Cardiac muscle cell (in vitro differentiated cells and primary cell): ENCODE measurements at places on chromosomes 16 and 17. TPM values are rescaled to one million over a fixed set of nuclear protein-coding genes. Genes with fewer than 3 reads are reported as not detected.

- H3K4me3 ChIP-seq = no peak overlapping the region
- H3K36me3 ChIP-seq = no peaks in the 10 kb centered on the region
- H3K27me3 ChIP-seq = no peaks in the 10 kb centered on the region
- no peak for DNase-seq
- H3K4me1 ChIP-seq = no peaks in the 10 kb centered on the region
Observed at GRCh38 chr16:28999577-28999976, 14.7 kb downstream of the LAT start.

GRCh38 chr16:48608871-48609651 lies 919 bp downstream of the N4BP1 start:
- peaks cover 24% of the 10 kb centered on the region for H3K4me1 ChIP-seq
- H3K36me3 ChIP-seq = no peaks in the 10 kb centered on the region
- peak; percentile 44 for DNase-seq
- H3K27ac ChIP-seq = peak overlapping the region; percentile 92
- H3K27me3 ChIP-seq = no peaks in the 10 kb centered on the region
- H3K4me3 ChIP-seq = peak overlapping the region; percentile 98

DNA sequence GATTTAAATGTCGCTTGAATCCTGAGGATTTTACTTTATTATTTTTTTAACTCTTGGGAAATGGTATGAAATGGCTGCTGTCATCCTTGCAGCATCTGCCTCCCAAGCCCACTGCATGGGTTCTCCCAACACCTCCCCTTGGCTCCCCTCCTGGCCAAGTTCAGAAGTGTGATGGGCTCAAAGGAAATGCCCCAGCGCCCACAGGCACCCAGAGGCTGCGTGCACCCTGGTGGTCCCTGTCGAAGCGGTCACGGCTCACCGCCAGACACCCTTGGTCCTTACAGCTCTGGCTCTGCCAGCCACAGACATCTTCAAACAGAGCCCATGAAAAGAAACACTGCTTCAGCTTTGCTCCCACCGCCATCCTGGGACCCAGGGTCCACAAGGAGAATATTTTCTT lies 334.7 kb downstream of the SOX9 start:
- no peak overlapping the region for H3K4me3 ChIP-seq
- H3K36me3 ChIP-seq = no peaks in the 10 kb centered on the region
- H3K27me3 ChIP-seq = no peaks in the 10 kb centered on the region

DNA sequence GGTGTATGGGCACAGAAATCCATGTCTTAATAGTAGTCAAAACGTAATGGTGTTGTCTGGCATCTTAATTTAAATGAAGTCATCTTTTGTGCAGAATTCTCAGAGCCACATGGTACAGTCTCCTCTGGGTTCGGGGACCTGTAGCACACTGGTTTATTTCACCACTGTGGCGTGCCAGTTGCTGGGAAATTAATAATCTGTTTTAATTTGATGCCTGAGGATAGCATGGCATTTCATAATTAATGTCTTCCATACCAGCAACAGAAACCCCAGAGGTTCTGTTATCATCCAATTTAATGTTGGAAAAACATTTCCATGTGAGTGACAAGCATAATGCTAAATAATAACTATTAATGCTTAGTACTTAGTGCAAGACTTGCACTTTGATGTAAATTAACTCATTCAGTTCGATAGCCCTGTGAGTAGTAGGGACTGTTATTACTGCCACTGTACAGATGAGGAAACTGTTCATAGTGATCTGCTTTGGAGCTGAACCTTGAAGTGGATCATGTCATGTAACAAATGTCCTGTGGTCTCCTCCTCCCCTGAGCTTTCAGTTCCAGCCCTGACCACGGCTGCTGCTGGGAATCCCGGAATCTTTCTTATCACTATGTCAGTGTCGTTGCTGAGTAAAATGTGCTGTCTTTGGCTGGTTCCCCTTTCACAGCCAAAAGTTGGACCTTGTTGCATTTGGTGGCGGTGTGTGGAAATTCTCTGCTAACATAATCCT lies 51.2 kb downstream of the SNX29 start:
- H3K27me3 ChIP-seq = no peaks in the 10 kb centered on the region
- H3K4me1 ChIP-seq = no peaks in the 10 kb centered on the region
- DNase-seq = no peak
- H3K36me3 ChIP-seq = no peaks in the 10 kb centered on the region

GRCh38 chr17:56912105-56912999 lies 1.5 kb downstream of the TRIM25 start:
- no peaks in the 10 kb centered on the region for H3K36me3 ChIP-seq
- no peak overlapping the region for H3K27ac ChIP-seq
- H3K4me3 ChIP-seq = no peak overlapping the region
- peaks cover 5% of the 10 kb centered on the region for H3K4me1 ChIP-seq
- H3K27me3 ChIP-seq = peaks cover 16% of the 10 kb centered on the region

DNA sequence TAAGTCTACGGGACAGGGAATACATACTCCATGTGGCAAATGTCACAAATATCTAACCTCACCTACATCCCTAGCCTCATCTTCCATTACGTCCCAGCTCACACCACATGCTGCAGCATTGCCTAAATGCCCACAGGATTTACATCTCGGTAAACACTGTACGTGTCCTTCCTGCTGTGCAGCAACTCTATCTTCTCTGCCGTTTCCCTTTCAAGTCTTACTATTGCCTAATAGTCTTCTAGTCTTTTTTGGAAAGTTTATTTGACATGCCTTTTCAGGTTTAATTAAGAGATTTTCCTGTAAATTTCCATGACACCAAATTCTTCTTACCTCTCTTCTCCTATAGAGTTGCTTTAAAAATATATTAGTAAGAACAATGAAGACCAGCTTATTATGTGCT lies 120.5 kb downstream of the HS3ST4 start:
- no peak overlapping the region for H3K27ac ChIP-seq
- DNase-seq = no peak
- H3K36me3 ChIP-seq = no peaks in the 10 kb centered on the region
- no peaks in the 10 kb centered on the region for H3K4me1 ChIP-seq
- no peak overlapping the region for H3K4me3 ChIP-seq

DNA sequence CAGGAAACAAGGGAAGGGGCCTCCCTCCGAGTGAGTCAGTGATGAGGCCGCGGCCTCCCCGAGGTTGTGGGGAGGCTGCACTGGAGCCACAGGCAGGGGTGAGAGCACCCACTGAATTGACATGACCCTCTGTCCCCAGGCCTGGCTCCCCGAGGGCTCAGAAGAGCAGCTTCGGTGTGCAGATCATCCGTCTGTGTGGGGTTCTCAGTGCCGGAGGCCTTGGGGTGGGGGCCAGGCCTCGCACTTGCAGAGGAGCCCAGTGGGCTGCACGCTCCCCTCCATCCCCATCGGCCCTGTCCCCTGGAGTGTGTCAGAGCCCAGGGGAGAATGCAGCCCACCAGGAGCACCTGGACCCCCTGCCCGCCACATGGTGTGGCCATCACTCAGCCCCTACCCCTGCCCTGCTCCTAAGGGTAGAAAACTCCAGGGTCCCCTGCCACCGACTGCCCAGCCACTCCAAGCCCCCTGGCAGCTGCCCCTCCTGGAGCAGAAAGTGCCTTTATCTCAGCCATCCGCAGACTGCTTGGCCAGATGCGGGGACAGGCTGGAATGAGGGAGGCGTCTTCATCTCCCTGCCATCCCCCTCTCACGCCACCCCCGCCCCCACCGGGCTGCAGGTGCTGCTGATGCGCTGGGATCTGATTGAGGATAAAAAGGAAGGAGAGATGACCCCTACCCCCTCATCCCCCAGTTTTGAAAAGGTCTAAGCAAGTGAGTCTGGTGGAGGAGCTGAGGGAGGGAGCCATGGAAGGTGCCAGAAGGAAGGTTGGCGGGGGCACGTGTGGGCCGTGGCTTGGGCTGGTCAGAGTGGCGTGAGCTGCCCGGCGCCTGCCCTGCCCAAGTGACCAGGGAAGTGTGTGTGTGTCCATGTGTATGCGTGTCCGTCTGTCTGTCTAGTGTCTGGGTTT lies 358.3 kb downstream of the SEC14L1 start:
- H3K36me3 ChIP-seq = no peaks in the 10 kb centered on the region
- H3K4me3 ChIP-seq = no peak overlapping the region
- no peak for DNase-seq
- no peaks in the 10 kb centered on the region for H3K27me3 ChIP-seq
- peak overlapping the region; percentile 28 for H3K27ac ChIP-seq
- H3K4me1 ChIP-seq = peaks cover 6% of the 10 kb centered on the region

GRCh38 chr17:1473841-1474240 lies 17.8 kb upstream of the CRK start:
- no peak overlapping the region for H3K4me3 ChIP-seq
- DNase-seq = no peak
- H3K27ac ChIP-seq = no peak overlapping the region

GRCh38 chr16:78990309-78990701 lies 610.2 kb downstream of the MAF start:
- no peak overlapping the region for H3K27ac ChIP-seq
- H3K27me3 ChIP-seq = no peaks in the 10 kb centered on the region
- no peaks in the 10 kb centered on the region for H3K36me3 ChIP-seq
- no peak for DNase-seq

GRCh38 chr17:50257676-50258224 lies 16.5 kb upstream of the TMEM92 start:
- no peaks in the 10 kb centered on the region for H3K27me3 ChIP-seq
- H3K36me3 ChIP-seq = no peaks in the 10 kb centered on the region
- H3K4me1 ChIP-seq = peaks cover 23% of the 10 kb centered on the region
- no peak for DNase-seq

C16orf54 gene
- not detected in 2 replicates for total RNA-seq

ITGAX gene
- 0.53 and 0.69 TPM in 2 replicates for total RNA-seq

AATK gene
- total RNA-seq = 13.8 and 21.9 TPM in 2 replicates

BEAN1 gene
- 1.2 and 2.4 TPM in 2 replicates for total RNA-seq

CEP295NL gene
- 0.21 and 0.42 TPM in 2 replicates for total RNA-seq

OSGIN1 gene
- 0.60 and 3.4 TPM in 2 replicates for total RNA-seq

TP53TG3 gene
- total RNA-seq = not detected in 2 replicates

ZG16B gene
- total RNA-seq = not detected in 2 replicates
